ENCODE measurements at places on chromosomes 7 and 10.
A peak's percentile ranks its signal among the peaks of the same experiment; 100 is the strongest.

DNA sequence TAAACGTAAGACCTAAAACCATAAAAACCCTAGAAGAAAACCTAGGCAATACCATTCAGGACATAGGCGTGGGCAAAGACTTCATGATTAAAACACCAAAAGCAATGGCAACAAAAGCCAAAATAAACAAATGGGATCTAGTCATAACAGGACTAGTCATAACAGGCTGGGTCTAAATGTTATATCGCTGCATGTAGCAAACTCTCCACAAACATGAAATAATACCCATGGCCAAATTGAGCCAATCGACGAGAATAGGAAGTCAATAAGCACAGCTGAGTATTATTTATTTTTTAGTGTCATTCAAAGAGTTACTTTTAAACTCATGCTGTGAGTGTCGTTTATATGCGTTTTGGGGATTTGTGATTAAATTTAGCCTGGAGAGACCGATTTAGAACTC is 225.1 kb downstream of the TFEC start:
- DNase-seq, result no peak

GRCh38 chr7:121273467-121274167 is 55.2 kb upstream of the WNT16 start:
- DNase-seq, result no peak

GRCh38 chr10:6885284-6885683 is 305.2 kb upstream of the PRKCQ start:
- DNase-seq, result no peak

- DNase-seq, result no peak
Measured at GRCh38 chr10:33901166-33901565, 566.7 kb upstream of the NRP1 start.

- DNase-seq, result no peak
Measured at GRCh38 chr10:23190872-23191763, 994 bp upstream of the PTF1A start.

DNA sequence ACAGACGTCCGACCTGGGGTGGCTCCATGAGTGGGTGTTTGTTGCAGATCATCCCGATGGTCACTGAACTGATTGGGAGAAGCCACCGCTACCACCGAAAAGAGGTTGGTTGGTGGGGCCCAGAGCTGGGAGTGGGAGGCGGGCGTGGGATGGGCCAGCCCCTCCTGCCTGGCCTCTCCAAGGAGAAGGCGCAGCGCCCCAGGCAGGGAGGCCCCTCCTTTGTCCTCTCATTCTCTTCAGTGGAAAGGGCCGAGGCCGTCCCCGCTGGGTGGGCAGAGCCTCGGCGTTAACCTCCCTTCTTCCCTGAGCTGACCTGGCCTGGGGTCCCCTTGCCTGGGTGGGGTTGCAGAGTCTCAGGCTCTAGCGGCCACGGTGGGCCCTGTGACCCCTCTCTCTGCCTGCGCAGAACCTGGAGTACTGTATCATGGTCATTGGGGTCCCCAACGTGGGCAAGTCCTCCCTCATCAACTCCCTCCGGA is 5.2 kb downstream of the MTG1 start:
- no peak for DNase-seq

DNA sequence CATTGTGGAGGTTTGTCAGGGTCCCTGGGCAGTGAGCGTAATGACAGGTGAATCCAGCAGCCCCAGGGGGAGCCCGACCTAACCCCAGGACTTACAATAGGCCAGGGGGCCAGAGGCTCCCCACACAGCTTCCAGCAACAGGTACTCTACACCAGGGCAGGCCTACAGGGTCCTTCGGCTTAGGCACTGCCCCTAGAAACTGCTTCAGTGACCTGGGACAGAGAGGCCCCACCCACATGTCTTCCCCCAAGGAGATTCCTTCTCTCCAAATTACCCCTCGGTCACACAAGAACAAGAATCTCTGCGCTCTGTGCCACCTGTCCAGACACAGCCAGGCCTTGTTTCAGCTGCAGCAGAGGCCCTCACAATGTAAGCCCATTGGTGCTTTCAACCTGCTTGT is 24.4 kb downstream of the SKIDA1 start:
- DNase-seq, result no peak

DNA sequence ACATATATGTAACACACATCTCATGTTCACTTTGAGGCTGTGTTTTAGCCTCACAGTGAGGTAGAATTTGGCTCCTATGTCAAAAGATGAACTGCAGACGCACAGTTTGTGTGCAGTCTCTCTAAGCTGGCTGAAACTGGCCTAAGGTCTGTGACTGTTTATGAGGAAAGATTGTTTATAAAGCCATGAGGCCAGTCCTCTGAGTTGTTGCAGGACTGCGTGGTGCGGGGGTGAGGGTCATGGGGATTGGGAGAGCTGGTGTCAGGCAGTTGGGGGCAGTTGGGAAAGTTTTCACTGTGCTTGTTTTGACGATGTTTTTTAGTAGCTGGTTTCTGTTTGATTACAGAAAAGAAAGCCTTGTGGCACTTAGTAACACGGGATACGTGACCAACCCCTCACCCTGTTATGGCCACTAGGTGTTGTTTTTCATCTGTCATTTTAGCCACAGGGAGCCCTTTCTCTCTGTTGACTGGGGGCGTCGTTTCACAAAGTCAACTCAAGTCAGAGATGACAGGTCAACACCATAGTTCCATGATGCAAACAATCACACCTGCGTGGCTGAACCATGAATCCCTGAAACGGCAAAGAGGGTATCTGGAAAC is 310.9 kb downstream of the CCDC3 start:
- no peak for DNase-seq

DNA sequence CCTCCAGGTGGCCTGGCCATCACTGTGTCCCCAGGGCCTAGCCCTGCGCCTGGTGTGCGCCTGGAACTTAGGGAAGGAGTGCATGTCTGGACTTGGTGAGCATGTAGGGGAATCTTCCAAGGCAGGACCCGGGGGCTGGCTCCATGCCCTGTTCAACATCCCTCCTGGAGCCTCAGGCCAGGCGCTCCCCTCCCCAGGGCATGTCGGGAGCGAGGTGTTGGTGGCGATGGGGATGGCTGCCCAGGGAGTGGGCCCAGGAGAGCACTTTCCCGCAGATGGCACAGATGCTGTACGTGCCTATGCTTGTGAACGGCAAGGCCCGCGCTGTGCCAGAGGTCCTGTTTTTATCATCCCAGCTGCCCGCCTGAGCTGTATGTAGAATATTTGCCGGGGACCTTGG is 55.0 kb downstream of the CDH23 start:
- no peak for DNase-seq

- no peak for DNase-seq
Measured at GRCh38 chr10:122648599-122649428, 50.8 kb downstream of the C10orf120 start.

GRCh38 chr7:117014099-117014656 is 60.9 kb downstream of the ST7 start:
- DNase-seq, result peak; percentile 25

GRCh38 chr7:91306266-91306665 is 42.0 kb downstream of the FZD1 start:
- peak; percentile 61 for DNase-seq

GRCh38 chr7:38383281-38383680 is 109.8 kb upstream of the TARP start:
- no peak for DNase-seq

- DNase-seq, result no peak
Measured at GRCh38 chr10:129810-130209, 5.4 kb upstream of the ZMYND11 start.

Data from NCI-H524 (cell line).